Central memory CD4-positive, alpha-beta T cell (primary cell): ENCODE measurements at places on chromosomes 5 and 9.
A peak's percentile ranks its signal among the peaks of the same experiment; 100 is the strongest.

DNA sequence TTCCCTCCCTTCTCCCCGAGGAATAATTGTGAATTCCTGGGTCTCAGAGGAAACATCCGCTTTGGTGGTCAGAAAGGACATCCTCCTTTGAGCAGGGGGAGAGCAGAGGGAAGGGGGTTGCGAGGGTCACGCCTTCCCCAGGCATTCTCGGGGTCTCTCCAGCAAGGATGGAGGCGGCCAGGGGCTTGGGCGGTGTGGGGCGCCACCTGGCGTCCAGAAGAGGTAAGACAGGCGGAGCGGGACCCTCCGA lies 129.1 kb downstream of the KCNIP1 start:
- DNase-seq = peak; percentile 33

GRCh38 chr5:122715095-122715494 lies 59.8 kb upstream of the SNX2 start:
- no peak for DNase-seq

GRCh38 chr9:129052592-129052991 lies 16.2 kb downstream of the MIGA2 start:
- DNase-seq = no peak

DNA sequence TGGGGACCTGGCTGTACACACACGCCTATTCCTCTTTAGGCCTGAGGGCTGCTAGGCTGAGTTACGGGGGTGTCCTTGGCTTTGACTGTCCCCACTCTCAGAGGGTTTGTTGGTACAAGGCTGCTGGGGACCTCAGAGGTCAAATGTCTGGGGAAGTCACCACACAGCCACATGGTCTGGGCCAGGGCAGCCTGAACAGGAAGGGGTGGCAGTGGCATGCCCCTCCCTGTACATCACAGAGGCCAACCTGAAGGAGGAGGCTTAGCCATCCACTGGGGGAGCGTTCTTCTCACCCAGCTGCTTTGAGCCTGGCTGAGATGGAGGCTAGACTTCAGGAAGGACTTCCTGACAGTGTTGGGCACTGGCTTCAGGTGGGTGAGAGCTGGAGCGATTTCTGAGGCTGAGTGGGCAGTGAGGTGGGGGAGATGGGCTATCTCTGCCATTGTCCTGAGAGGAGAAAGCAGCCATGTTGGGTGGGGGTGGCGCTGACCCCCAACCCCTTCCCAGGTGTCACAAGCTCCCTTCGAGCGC lies 36.3 kb downstream of the CXXC5 start:
- no peak for DNase-seq

DNA sequence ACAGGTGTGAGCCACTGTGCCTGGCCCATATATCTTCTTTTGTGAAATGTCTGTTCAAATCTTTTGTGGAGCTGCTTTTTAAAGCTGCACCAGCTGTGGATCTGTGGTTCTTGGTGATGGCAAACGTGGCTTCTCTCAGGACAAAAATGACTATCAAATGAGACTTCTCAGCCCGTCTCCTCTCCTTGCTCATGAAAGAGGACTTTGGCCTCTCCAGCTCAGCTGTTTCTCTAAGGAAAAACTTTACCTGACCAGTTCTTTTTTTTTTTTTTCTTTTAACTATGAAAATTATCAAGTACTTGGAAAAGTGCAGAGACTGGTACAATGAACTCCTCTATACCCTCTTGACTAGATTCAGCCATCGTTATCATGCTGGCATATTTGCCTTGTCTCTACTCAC lies 44.8 kb downstream of the RALGPS1 start:
- DNase-seq = no peak

DNA sequence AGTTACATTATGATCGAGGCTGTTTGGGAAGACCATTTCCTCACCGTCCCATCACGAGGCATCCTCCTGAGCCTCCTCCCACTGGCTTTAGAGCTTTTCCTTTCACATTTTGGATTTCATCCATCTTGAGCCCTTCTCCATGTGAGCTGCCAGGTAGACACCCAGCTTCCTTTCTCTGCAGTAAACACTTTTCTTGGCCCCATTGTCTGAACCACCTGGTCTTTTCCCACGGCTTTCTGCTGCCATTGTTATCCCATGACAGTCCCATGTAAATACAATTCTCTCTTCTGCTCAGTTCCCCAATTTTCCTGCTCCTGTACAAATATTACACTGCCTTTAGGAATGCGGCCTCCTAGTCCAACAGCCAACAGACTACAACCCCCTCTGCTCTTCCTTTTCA lies 24.1 kb downstream of the UBE2QL1 start:
- DNase-seq = no peak

DNA sequence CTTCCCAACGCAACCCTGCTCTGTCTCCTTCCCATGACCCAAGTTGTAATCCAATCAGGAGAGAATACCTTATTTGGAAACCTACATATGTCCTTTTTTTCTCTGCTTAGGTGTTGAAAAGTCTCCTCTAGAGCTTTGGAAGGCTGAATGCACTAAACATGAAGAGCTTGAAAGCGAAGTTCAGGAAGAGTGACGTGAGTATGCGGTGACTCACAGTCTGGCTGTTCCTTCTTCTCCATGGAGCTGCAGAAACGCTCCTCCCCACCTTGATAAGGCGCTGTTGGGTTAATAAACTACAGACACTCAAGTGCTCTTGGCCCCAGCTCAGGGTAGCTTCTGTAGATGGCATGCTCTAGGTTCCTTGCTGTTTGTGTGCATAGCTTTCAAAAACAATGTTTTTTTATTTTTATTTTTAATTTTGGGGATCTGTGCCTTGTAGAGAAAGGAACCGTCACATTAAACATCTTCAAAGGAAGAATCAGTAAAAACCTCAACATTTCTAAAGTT lies 30.7 kb downstream of the RAI14 start:
- no peak for DNase-seq

DNA sequence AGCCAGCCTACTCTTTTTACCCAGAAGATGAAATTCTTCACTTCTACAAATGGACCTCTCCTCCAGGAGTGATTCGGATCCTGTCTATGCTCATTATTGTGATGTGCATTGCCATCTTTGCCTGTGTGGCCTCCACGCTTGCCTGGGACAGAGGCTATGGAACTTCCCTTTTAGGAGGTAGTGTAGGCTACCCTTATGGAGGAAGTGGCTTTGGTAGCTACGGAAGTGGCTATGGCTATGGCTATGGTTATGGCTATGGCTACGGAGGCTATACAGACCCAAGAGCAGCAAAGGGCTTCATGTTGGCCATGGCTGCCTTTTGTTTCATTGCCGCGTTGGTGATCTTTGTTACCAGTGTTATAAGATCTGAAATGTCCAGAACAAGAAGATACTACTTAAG lies 16.6 kb downstream of the OCLN start:
- no peak for DNase-seq

GRCh38 chr5:62154758-62155157 lies 151.2 kb upstream of the KIF2A start:
- no peak for DNase-seq

GRCh38 chr5:149646564-149646963 lies 65.3 kb downstream of the ARHGEF37 start:
- DNase-seq = peak; percentile 29

GRCh38 chr9:87007711-87008366 lies 60.5 kb upstream of the GAS1 start:
- no peak for DNase-seq

DNA sequence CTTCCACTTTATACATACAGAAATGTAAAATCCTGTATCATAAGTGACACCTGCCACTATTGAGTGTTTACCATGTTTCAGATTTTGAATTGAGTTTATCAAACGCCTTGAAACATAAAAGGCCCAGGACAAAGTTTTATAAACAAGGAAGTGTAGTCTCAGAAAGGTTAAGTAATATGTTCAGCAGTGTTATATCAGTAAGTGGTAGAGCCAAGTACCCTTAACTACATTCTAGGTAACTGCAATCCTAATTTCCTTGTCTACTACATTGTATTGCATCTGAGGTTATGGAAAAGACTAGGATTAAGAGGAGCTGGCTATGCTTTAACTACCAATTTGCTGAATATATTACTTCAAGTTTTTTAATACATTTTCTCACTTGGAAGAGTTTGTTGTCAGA lies 641.6 kb downstream of the LRRC70 start:
- no peak for DNase-seq

DNA sequence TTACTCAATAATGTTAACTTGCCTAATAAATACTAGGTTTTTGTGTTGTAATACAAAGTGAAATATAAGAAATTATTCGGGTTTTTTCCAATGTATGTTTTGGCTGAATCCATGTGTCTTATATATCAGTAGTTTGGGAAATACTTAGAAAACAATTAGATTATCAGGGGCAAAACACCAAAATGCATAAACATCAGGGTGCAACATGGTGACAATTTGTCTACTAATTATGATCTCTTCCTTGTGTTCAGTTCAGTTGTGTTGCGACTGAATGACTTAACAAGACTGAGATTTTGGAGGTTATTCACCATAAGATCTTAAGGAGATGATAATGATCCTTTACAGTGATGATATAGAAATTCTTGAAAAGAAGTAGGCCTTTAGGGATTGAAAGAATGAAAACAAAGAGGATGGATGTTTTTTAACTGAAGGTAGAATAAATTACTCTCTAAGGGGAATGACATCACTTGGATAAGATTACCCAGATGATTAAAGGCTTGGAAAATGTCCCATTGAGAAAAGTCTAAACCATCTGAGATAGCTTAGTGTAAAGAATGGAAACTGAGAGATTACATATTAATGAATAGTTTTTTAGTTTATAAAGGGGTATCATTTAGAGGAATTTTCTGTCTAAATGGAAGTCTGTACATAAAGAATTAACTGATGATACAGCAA lies 415.8 kb downstream of the SPATA31D1 start:
- no peak for DNase-seq

GRCh38 chr5:167472566-167473108 lies 818.8 kb upstream of the WWC1 start:
- DNase-seq = no peak

DNA sequence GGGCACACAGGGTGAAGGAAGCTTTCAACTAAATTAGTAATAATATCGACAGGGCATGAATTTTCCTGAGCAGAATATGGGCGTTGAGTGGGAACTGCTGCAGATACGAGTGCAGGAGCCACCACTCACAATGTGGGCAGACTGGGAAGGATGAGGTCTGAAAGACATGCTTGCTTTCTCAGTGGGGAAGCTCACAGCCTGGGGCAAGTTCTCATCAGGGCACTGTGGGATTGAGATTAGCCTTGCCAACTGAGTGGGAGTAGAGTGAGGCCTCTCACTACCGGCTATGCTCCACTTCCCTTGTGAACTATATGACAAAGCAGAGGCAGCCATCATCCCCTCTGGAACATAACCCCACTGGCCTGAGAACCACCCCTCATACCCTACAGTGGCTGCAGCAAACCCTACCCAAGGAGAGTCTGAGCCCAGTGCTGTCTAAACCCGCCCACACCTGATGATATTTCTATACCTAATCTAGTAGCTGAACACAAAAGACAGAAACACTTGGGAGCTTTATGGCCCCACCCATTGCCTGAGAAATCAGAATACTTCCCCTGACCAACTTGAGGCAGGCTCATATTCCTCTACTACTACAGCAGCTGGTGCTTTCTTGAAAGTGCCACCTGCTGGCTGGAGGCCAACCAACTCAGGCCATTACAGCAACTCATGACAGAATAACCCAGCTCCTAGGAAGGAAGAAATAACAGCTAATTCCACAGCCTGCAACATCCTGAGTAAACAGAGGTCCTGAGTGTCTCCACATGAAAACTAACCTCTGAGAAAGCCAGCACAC lies 173.7 kb upstream of the SPEF2 start:
- DNase-seq = no peak

- DNase-seq = no peak
Observed at GRCh38 chr5:172104021-172104420, 84.0 kb downstream of the STK10 start.

DNA sequence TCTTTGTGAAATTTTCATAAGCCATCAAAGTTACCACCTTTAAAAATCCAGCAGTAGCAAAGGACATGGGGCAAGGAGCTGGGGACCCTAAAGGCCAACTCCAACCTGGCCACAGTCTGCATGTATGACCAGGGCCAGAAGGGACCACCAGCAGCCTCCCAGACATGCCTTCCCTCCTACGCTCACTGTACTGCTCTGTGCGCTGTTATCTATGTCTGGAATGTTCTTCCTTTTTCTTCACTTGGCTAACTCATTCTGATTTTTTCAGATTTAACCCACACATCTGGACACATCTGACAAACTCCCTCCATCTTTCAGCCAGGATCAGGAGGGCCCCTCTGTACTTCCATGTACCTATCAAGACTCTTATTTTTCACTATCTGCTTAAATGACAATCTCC lies 47.6 kb upstream of the TRAF1 start:
- no peak for DNase-seq
